ENCODE measurements at places on chromosomes 4 and X.
A peak's percentile ranks its signal among the peaks of the same experiment; 100 is the strongest.

GRCh38 chr4:84877051-84877833 is 89.2 kb downstream of the WDFY3 start:
- DNase-seq = no peak

GRCh38 chr4:75630174-75630936 is at the start of gene CDKL2:
TSS of gene CDKL2 (minus strand) at chr4:75630528. CDS start at chr4:75625988, 4,540 bp downstream.
- peak; percentile 77 for DNase-seq

GRCh38 chr4:141006242-141006802 is 126.9 kb downstream of the RNF150 start:
- no peak for DNase-seq

DNA sequence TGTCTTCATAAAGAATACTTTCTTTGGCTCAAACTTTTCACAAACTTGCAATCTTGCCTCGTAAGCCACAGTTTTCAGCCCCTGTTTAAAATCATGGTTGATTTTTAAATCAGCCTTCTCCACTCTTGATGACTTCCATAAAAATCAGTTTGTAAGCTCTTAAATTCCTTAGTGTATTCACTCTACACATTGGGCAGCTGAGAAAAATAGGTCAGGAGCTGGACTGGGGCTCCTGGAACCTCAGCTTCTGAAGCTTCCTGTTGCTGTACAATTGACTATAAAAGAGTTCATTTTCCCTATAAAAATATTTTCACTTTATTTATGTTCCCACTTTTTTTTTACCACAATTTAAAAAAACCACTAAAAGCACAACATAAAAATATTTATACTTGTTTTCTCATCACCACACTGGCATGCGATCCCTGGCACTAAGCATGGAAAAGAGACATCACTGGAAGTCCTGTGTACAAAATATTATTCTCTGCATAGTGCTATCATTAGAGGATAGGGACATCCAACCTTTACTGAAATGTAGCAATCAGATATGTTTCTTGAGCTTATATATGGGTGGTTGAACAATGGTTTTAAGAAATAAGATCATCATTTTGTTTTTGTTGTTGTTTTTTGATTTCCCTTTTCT is 345.7 kb downstream of the FBXO8 start:
- DNase-seq = no peak

- no peak for DNase-seq
Observed at GRCh38 chr4:147057611-147058190, 112.0 kb upstream of the TTC29 start.

GRCh38 chrX:47481160-47481559 is 1.9 kb downstream of the ZNF41 start:
- no peak for DNase-seq

DNA sequence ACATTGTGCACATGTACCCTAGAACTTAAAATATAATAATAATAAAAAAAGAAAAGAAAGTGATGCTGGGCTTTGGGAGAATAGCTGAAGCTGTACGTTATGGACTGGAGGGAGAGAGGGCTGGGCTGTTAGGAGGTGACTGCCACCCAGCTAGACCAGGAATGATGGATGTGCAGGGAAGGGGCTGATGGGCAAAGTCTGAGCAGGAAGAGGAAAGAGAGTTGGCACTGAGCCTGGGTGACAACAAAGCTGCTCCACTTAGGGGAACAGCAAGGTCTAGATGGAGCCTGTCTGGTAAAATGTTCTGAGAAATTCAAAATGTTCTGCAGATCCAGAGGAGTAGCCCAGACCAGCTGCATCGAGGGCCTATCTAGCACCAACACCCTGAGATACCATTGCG is 32.3 kb downstream of the MED28 start:
- DNase-seq = no peak

DNA sequence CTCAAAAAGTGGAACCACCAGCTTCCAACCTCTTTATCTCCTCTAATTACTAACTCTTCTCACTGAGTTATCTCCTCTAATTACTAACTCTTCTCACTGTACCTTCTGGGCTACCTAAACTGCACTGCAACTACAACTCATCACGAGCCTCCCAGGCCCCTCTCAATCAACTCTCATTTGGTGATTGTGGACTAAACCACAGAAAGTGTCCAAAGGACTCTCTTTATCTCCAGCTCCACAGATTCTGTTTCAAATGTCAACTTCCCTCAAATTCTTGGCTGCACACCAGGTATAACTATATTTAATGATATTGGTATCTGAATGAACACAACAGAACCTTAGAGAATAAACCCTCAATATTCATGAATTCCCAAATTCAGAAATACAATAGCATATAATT is 182.9 kb downstream of the MAML3 start:
- DNase-seq = no peak

GRCh38 chrX:129663171-129663570 is 8.4 kb upstream of the APLN start:
- DNase-seq = no peak

DNA sequence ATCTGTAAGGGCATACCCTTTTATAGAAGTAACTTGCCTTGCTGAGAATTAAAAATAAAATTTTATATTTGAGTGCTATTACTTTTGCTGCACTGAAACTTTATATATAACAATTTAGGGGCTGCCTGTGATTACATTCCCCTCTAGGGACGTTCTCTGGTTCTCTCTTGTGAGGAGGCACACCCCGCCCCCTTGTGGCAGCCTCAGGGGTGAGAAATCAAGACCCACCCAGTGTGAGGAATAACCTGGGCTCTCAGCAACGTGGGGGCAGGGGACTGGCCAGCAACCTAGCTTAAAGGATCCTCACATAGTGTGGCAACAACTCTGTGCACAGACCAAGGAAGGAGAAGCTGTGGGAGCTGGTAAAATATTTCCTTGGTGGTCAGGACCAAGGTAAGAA is 43.7 kb downstream of the MAGEA9 start:
- peak; percentile 19 for DNase-seq

DNA sequence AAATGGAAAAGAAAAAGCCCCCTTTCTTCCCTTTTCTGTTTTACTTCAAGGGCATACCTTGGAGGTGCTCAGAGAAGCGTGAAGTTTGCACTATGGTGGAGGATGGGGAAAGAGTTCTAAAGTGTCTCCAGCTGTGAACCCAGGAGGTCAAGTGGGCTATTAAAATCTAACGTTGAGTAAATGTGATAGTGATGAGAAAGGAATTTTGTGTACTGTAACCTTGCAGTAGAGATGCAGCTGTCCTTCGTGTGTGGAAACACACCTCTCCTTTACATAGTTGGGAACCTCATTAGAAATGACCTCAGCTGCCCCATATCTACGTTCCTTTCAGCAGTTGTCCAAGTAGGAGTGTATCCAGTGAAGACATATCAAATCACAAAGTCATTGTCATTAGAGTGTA is 26.5 kb downstream of the ADH5 start:
- no peak for DNase-seq

DNA sequence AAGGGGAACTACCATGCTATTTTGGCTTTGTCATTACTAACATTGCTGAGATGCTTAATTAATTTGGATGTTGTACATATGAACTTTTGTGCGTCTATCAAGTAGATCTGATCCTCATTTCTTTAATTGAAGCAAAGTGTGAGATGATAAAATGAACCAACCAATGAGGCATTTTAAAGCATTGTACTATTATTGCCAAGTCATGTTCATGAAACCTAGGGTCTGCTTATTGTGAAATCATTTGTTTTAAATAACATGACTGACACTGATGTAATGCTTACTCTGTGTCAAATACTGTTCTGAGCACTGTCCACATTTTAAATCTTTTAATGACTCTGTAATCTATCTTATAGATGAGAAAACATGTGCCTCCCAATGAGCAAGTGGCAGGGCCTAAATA is 57.7 kb downstream of the C4orf33 start:
- DNase-seq = no peak

DNA sequence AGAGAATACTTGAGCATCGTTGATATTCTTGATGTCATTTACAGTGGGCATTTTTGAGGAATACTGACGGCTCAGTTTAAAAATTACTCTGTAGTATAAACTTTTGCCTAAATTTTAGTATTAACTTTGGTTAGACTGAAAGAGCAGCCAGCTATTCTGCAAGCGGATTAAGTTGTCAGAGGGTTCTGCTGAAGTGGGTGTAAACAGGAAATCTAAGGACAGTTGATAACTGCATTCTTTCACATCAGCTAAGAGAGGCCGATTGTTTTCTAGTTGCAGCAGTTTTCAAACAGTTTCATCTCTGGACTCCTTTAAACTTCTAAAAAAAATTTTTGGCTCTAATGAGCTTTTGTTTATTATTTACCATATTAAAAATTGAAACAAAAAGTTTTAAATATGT is 149.6 kb downstream of the RAPGEF2 start:
- no peak for DNase-seq

DNA sequence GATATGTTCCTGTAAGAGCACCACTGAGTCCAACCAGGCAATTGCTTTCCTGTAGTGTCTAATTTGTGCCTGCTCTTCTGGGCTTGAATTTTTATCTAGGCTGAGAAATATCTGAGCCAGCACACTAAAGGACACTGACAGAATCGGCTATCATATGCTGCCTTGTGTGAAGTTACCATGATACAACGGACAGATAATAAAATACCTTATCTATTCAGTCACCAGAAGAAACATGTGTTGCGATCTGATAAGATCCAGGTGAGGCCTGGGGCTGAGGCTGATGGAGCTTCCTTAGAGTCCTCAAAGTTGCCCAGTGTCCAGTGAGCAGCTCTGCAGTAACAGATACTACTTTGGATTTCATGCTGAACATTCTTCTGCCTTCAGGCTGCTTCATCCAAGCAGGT is 111.8 kb downstream of the ZNF518B start:
- no peak for DNase-seq
